ELR (cell line): ENCODE measurements at places on chromosomes 7 and 10.
A peak's percentile ranks its signal among the peaks of the same experiment; 100 is the strongest.

GRCh38 chr7:94449151-94449725 lies 54.5 kb downstream of the COL1A2 start:
- peak; percentile 64 for DNase-seq

DNA sequence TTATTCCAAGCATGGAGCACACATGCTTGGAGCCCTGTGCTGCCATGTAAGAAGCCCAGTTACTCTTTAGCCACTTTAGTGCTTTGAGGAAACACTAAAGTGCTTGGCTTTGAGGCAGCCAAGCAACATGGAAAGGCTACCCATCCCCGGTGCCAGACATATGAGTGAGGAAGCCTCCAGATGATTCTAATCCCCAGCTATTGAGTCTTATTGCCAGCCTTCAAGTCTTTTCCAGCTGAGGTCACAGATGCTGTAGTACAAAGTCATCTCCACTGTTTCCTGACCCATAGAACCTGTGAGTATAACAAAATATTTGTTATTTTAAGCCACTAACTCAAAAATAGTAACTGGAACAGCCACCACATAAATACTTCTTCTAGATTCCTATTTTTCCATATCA lies 91.4 kb upstream of the CYP26C1 start:
- peak; percentile 45 for DNase-seq

GRCh38 chr10:48526011-48526821 lies 78.7 kb downstream of the ARHGAP22 start:
- peak; percentile 86 for DNase-seq

GRCh38 chr10:26430641-26431163 lies 7.4 kb upstream of the APBB1IP start:
- DNase-seq = peak; percentile 56

DNA sequence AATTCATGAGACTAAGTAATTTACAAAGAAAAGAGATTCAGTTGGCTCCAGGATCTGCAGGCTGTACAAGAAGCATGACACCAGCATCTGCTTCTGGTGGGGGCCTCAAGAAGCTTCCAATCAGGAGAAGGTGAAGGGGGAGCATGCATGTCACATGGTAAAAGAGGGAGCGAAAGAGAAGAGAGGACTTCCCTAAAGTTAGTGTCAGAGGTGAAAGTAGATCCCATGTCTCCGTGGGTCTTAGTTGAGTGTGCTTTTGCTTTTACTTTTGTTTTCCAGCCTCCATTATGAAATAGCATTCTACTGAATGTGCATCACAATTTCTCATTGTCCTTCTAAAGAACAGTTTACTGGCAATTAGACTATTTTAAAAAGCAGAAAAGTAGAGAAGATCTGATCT lies 213.6 kb upstream of the FZD1 start:
- no peak for DNase-seq

GRCh38 chr7:28263622-28264271 lies 83.2 kb upstream of the JAZF1 start:
- no peak for DNase-seq

DNA sequence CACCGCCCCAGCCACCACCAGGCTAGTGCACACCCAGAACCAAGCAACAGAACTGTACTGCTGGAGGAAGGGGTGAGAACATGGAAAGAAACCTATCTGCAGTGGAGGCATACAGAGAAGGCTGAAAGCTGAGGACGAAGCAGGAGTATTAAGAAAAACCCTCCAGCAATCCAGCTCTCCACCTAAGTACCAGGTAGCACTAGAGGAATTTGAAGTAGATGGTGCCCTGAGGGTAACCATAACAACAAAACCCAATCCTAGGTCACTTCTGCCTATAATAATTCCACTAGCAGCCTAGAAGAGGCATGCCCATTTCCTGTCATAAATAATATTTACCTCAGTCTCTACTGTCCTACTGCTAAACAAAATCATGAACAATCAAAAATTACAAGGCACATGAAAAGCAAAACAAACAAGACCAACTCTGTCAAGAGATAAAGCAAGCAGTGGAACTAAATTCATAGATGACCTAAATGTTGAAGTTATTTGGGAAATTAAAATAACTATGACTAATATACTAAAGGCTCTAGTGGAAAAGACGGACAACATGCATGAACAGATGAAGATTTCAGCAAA lies 51.1 kb downstream of the HYCC1 start:
- no peak for DNase-seq

DNA sequence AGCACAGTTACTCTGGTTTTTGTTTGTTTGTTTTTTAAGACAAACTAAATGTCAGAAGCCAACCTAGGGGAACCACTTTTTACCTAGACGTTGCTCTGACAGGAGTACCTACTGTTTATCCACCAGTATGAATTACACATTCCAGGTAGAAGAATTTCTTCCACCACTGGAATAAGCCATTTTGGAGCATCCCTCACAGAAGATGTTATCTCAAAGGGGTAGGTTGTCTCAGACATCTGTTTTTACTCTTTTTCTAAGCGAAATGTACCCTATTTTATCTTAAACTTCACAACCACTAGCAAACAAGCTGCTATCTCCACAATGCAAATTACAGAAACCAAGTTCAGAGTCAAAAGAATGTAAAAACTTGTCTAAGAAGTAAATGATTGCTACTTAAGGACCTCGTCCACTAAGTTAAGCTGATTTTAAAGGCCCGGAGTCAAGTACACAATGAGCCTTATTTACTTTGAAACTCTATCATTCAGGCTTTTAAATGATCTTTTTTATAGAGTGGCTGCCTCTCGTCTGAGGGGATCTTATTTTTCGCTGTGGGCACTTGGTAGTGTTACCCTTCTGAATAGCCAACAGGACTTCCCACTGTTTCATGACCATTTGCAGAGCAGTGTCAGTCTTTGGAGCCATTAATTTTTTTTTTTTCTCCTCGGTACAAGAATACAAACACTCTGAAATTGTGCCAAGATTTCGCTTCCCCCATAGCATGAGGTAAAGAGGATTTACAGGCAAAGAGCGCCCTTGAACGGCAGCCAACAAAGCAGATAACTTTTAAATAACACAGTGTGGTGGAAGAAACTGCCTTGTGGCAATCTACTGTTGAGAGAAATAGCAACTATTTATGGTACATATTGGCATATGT lies 15.7 kb upstream of the ARMC3 start:
- no peak for DNase-seq

DNA sequence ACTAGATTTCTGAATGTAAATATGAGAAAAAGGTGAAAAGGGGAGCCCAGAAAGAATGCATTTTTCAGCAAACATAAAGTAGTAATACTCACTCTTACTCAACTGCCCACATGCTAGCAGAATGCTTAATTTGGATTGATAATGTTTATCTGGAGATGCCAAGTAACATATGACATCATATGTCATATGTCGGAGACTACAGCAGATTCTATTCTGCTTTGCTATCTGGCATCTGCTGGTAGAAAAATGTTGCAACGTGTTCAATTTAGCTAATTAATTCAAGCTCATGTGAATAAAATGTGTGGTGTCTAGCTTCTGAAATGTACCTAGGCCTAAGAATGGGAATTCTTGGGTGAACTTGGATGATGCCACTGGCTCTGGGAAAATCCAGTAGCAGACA lies 4.5 kb downstream of the BBIP1 start:
- DNase-seq = no peak

GRCh38 chr7:27240015-27240731 lies 2.4 kb upstream of the EVX1 start:
- no peak for DNase-seq

DNA sequence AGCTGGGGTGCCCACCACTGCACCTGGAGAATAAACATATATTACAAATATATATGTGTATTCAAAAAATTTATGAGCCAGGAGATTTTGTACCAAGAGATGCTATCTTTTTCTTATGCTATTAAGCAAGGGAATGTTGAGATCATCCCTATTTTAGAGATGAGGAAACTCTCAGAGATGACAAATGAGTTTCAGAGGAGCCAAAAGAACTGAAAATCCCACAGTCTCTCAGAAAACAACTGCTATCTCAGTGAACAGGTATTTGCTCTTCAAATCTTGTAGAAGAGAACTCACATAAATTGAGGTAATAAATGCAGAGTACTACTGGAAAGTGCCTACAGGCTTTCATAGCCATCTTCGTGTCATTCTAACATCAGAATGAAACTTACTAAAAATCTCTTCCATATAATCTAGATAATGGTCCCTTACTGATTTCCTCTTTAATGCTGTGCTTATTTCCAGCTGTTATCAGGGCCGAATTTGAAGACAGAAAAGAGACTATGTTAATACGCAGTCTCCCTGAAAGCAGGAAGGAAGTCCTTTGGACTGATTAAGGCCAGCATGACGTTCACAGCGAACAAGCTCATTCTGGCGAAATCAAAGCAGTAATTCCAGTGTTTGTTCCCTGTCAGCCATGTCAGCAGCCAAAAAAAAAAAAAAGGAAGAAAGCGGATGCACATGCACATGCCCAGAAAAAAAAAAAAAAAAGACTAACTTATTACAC lies 29.4 kb upstream of the ANAPC16 start:
- no peak for DNase-seq

- no peak for DNase-seq
Observed at GRCh38 chr10:126321440-126321839, 66.8 kb downstream of the ADAM12 start.

- DNase-seq = peak; percentile 47
Observed at GRCh38 chr10:7756360-7756992, 31.3 kb downstream of the KIN start.

DNA sequence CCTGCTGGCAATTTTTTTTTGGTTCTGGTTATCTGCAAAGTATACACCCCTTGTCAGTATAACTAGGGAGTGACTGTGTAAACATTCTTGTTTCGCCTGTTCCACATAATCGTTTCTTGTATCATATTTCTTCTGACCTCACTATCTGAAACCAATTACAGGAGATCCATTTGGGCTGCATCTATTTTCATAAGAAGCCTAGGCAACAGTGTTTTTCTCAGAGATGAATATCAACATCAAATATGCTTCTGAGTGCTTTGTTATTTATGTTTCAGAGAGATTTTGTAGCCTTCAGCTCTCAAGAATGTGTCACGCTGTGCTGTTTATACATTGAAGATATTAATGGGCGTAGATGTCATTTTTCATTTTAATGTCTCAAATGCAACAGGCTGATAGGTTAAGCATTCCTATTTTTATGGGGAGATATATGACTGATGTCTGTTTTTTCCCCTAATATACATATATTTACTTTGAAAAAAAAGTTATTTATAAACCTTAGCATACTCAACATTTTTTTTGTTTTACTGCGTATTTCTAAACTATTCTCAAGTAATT lies 115.5 kb downstream of the FOXP2 start:
- DNase-seq = peak; percentile 11

- DNase-seq = peak; percentile 86
Observed at GRCh38 chr10:119341459-119342301, 134.3 kb downstream of the GRK5 start.

DNA sequence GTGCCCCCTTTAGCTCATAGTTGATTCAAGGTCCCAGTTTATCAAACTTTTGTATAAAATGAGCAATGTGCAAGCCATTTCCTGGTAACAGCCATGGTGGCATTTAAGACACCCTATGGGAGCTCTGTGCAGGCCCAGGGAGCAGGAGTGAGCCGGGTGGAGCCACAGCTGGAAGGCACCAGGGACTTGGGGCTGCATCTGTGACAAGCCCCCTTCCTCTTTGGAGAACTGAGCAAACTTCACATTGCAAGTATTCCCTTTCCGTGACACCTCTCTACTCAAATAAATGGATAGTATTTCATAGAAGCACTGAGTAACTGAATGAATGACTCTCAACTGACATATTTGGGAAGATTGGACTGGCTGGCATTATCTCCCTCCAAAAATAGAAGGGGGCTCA lies 558.7 kb upstream of the FOXK1 start:
- no peak for DNase-seq

DNA sequence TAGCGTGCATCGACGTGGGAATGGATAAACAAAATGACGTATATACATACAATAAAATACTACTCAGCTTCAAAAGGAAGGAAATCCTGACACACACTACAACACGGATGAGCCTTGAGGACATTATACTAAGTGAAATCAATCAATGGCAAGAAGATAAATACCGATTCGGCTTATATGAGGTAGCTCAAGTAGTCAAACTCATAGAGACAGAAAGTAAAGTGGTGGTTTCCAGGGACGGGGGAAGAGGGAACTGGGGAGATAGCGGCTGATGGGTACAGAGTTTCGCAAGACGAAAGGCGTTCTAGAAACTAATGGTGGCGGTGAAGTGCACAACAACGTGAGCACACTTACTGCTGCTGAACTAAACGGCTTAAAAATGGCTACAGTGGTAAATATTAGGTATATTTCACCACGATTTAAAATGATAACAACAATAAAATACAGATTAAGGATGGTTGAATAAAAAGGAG lies 516.7 kb downstream of the PARD3 start:
- no peak for DNase-seq

DNA sequence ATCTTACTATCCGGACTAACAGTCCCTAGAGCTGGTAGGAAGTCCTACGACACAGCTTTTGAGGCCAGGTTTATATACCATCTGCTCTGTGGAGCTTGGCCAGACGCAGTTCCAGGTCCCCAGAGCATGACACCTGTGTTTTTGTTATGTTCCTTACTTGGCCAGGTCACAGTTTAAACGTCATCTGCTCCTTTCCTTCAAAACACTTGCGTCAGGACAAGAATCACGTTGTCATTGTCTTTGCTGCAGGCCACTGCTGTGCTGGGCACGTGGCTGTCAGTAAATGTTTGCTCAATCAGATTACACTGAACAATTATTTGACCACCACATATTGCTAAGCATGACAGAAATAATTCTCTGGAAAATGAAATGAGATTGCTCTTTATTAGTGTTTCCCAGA lies 23.9 kb downstream of the SLC18A2 start:
- DNase-seq = no peak
